DMS79 treated with DMSO at 0.1 percent for 48 hours (cell line): ENCODE measurements at places on chromosomes 12 and 14.

DNA sequence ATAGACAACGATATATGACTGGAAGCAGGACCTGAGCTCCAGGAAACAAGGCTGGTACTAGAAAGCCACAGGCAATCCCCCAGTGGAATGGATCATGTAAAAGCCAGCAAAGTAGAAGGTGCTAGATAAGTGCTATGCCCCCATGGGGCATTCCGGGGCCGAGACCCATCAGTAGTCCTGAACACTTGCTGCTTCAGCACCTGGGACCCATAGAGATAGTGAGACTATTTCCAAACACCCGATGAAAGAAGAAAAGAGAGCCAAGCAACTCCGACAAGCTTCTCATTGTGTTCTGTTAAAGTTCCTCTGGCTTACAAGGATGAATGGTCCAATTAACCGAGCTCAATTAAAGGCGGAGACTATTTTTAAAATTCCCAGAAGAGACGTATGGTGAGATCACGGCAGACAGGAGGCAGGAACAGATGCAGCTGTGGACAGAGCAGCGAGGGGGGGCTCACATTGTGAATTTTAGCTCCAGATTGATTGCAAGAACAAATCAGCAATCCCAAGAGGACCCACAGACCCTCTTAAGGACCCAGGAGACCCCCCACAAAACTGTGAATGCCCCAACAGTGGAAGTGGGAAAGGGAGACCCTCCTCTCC is 142.5 kb upstream of the OVCH1 start:
- no peak for DNase-seq

DNA sequence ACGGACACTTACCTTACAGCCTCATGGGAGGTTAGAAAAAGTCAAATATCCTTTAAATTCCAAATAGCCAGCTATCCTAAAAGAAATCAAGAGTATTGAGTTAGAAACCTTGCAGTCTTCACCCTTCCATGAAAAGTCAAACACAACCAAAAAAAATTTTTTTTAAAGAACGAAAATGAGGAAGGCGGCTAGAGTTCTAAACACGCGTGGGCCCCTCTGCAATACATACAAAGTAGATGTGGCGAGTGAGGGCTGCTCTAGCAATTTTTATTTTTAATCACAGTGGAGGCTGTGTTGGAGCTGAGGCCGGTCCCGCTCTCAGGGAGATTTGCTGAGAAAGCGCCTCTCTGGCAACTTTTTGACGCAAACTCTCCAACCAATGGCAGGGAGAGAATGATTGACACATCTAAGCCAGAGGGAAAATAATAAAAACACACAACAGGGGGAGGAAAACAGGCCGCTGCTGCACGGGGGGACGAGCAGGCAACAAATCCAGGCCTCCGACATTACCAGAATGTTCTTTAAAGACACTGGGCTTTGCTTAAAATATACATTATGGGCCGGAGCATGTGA is at the start of gene OTX2:
Gene OTX2 (minus strand): TSS at position 333 of the 573 bp plus-strand sequence. CDS start 5,023 bp downstream, outside the sequence.
- no peak for DNase-seq

DNA sequence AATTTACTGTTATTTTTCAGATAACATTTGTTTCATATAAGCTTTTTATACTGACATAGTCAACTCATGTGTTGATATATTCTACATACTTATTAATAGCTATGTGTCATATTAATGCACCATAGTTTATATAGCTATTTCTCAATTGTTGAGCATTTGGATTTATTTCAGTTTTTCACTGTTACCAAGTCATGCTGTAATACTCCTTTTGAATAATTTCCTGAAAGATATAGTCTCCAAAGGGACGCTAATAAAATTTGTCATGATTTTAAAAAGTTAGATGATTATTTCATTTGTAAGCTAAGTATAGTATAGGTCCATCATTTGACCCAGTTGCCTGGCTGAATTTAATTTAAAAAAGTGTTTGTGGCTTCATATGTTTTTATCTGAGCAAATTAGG is 47.8 kb downstream of the ATL1 start:
- DNase-seq, result no peak

DNA sequence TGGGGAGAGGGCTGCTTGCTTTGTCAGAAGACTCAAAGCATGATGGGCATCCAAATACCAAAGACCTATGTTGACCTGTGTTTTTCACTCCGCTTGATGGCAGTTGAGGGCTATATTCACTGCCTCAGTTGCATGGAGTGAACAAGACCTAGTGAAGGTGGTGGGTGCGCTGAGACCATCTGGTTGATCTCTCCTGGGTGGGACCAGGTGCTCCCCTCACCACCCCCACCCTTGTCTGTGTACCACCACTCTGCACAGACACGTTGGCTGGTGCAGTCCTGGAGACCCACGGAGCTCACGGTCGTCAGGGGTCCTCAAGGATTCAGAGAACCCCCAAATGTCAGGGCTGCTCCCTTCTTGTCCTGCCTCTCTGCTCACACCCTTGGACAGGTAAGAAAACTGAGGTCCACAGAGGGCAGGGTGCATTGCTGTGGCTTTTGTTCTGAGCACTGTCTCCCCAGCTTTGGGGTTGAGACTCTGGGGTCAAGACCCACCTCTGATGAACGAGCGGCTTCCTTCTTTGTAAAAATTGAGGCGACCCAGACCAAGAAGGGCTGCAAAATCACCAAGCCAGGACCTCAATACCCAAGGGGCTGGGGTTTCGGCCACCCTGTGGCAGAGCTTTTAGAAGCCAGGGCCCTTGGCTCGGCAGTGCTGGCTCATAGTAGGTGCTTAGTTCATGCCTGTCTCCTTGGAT is 166.3 kb upstream of the RTL1 start:
- no peak for DNase-seq

- no peak for DNase-seq
Observed at GRCh38 chr12:120470150-120470784, 719 bp upstream of the SRSF9 start.

GRCh38 chr14:64074961-64075612 is 219.1 kb downstream of the ESR2 start:
- DNase-seq, result no peak

DNA sequence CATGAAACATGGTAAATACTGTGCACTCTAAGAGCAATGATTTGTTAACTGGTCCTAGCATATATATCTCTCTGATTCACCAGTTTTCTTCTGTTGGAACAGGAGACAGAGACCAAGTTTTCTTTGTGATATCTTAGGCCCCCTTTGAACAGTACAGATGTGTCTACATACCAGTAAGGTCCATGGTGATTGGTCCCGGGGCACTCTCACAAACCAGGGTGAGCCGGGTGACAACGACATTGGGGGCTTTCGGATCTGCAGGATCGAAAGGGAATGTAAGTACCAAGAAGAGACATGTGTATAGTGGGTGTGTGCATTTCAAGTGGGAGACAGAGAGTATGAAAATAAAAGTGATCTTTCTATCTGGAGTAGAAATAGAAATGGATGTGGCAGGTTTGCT is 11.3 kb upstream of the ERP27 start:
- no peak for DNase-seq

- no peak for DNase-seq
Observed at GRCh38 chr14:22737052-22737451, 29.4 kb upstream of the OXA1L start.

DNA sequence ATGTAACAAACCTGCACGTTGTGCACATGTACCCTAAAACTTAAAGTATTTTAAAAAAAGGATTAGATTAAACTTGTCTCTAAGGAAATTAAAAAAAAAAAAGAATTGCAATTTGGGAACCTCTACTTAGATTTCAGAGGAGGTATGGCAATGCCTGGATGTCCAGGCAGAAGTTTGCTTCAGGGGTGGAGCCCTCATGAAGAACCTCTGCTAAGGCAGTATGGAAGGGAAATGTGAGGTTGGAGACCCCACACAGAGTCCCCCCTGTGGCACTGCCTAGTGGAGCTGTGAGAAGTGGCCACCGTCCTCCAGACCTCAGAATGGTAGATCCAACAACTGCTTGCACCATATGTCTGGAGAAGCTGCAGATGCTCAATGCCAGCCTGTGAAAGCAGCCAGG is 279.6 kb upstream of the CCDC196 start:
- peak; percentile 9 for DNase-seq

DNA sequence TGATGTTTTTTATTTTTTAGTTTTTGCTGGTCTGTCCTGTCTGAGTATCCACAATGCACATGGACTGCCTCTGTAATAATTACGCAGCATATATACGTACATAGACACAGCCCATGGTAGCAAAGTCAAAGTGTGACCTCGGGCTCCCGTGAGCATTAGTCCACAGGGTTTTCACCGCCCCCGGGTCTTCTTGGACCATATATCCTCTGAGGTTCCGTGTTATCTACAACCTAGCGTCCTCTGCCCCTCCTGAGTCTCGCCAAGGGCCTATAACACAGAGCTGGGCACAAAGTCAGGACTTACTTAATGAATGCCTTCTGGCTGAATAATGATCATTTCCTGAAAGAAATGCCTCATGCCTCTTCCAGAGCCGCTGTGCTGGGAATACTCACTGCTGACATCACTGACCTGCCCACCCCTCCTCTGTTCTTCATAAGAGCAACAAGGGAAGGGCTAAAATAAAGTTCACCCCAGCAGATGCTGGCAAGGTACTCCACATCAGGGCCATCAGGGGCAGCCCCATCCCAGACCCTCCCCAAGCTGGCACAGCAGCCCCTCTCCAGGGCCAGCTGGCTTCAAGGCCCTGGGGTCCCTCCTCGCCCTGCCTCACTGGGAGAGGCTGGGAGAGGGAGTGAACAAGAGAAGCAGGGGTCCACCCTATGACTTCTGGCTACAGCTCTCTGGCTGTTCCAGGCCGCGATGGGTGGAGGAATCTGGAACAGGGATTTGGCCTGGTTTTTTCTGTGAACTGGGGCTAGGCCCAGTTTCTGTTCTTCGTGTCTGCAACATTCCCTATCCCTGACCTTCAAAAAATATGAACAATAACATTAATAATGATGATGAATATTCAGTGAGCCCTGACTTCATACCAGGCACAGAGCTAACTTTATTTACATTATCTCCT is 7.9 kb downstream of the HDAC7 start:
- DNase-seq, result no peak
